ENCODE measurements at places on chromosomes 7 and 10.

DNA sequence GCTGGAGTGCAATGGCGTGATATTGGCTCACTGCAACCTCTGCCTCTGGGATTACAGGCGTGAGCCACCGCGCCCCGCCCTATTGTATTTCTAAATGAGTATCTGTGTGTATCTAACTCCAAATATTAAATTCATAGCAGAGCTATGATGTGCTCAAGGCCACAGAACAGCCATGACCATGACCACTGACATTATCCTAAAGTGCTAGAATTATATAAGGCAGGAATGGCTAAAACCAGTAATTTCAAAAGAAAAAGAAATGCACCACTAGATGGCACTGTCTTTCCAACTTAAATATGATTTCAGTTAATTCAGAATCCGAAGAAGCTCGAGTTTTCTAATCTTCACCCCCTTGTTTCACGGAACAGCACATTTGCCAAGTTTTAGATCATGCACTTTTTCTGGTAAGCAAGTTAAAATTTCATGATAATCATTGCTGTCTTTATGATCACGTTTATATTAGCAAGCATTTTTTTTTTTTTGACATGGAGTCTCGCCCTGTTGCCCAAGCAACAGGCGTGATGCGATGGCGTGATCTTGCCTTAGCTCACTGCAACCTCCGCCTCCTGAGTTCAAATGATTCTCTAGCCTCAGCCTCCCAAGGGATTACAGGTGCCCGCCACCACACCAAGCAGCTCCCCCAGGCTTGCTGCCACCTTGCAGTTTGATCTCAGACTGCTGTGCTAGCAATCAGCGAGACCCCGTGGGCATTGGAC is 65.3 kb downstream of the OR13A1 start:
- H3K4me3 ChIP-seq: no peak overlapping the region
- H3K27me3 ChIP-seq: no peaks in the 10 kb centered on the region
- no peak overlapping the region for H3K27ac ChIP-seq
- no peaks in the 10 kb centered on the region for H3K36me3 ChIP-seq
- H3K4me1 ChIP-seq: no peaks in the 10 kb centered on the region
- peak; percentile 82 for DNase-seq

GRCh38 chr7:99953649-99954048 is 22.2 kb downstream of the AZGP1 start:
- no peaks in the 10 kb centered on the region for H3K36me3 ChIP-seq
- no peak for DNase-seq
- no peak overlapping the region for H3K4me3 ChIP-seq

GRCh38 chr10:24396396-24396795 is 187.5 kb downstream of the KIAA1217 start:
- H3K36me3 ChIP-seq: no peaks in the 10 kb centered on the region
- H3K4me3 ChIP-seq: no peak overlapping the region

DNA sequence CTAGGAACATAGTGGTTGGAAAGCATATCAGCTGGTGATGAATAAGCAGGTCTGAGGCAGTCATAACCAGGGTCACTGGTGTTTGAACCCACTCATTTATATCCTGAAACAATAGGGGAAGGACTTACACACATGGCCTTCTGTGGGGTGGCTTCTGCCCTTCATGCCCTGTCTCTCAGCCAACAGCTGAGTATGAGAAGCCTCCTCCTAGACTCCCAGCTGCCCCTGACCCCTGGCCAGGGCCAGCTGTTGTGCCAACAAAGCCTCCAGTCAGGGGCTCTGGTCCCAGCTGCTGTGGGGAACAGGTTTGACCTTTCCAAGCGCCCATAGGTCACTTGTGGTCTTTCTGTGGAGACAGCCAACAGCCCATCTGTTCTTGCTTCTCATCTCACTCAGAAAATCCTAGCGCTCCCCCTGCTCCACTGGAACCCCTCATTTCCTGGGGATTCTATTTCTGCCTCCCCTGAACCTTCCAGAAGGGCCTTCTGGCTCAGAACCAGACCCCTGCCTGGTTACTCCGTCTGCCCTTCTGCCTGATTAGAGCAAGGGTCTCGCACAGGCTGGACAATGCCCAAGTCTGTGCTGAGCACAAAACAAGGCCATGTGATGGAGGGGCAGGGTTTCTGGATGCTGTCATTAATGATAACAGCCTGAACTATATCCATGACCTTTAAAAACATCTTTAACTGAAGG is 9.7 kb upstream of the PURB start:
- H3K27ac ChIP-seq: no peak overlapping the region
- no peak overlapping the region for H3K4me3 ChIP-seq
- DNase-seq: no peak
- no peaks in the 10 kb centered on the region for H3K4me1 ChIP-seq
- H3K27me3 ChIP-seq: no peaks in the 10 kb centered on the region

GRCh38 chr10:44998146-44998631 is 2.5 kb upstream of the ZNF22 start:
- no peak overlapping the region for H3K4me3 ChIP-seq
- no peaks in the 10 kb centered on the region for H3K36me3 ChIP-seq
- no peak for DNase-seq
- H3K27me3 ChIP-seq: no peaks in the 10 kb centered on the region
- H3K4me1 ChIP-seq: peaks cover 3% of the 10 kb centered on the region
- no peak overlapping the region for H3K27ac ChIP-seq

Data from mesendoderm (in vitro differentiated cells).